NCI-H2171 (cell line): ENCODE measurements at places on chromosomes 16 and 17.

DNA sequence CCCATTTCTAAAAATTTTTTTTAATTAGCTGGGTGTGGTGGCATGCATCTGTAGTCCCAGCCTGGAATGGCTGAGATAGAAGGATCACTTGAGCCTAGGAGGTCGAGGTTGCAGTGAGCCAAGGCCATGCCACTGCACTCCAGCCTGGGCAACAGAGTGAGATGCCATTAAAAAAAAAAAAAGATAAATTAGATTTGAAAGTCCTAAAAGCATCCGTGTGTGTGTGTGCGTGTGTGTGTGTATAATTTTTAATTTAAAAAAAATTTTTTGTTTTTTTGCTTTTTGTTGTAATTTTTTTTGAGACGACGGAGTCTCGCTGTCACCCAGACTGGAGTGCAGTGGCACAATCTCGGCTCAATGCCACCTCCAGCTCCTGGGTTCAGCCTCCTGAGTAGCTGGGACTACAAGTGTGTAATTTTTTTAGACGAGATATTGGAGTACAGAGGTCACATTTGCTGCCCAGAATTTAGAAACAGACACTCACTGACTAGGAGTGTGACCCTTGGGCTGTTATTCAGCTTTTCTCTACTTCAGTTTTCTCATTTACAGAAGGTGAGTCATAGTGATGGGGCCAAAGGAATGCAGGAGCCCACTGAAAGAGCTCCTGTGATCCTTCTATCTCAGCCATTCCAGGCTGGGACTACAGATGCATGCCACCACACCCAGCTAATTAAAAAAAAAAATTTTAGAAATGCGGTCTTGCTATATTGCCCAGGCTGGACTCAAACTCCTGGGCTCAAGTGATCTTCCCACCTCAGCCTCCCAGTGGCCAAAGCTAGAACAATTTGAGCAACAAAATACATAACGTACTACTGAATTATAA, 25.5 kb upstream of the TBX4 start:
- no peak for DNase-seq

- DNase-seq, result no peak
Measured at GRCh38 chr17:5588584-5588983, 4.3 kb upstream of the NLRP1 start.

DNA sequence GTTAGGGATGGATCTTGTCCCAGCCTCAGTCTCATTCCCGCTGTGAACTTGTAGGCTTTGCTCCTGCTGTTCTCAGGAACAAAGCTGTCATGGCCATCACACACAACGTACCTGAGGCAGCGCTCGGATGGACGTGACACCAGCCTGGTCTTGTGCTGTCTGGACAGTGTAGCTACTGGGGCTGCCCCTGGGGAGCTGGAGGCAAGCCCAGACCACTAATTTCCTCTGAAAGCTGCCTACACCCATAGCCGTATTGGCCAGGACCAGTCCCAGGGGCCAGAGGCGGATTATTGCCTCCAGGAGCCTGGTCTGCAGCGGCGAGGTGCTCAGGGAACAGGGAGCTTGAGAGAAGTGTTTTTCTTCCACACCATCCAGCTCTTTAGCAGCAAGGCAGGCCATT, 11.7 kb downstream of the ZNHIT3 start:
- no peak for DNase-seq

DNA sequence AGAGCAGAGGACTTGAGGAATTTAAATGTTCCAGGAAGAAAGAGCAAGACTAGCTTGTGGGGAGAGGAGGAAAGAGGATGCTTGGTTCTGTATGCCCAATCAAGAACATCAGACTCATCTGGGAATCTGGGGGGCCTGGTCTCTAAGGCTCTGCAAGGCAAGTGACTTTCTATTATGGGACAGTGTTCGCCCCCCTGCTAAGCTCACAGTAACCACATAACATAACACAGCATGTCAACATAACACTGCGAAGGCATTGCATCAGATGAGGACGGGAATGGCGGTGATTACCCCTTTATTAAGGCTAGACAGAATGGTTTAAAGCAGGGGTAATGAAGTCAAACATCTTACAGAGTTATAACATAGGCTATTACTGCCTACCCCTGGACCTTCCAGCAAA, 176.6 kb upstream of the IRX6 start:
- DNase-seq, result no peak

GRCh38 chr17:19372439-19372838, 5.9 kb upstream of the MAPK7 start:
- no peak for DNase-seq
